ENCODE measurements at places on chromosomes 2 and 18.
A peak's percentile ranks its signal among the peaks of the same experiment; 100 is the strongest.

- no peak for DNase-seq
Observed at GRCh38 chr2:128754246-128754724, 435.6 kb upstream of the HS6ST1 start.

- no peak for DNase-seq
Observed at GRCh38 chr2:69943000-69943842, 18.2 kb downstream of the ASPRV1 start.

GRCh38 chr2:228871012-228871411 lies 400.1 kb downstream of the PID1 start:
- DNase-seq: no peak

GRCh38 chr2:92073815-92074548 lies 2797.2 kb upstream of the TEKT4 start:
- DNase-seq: no peak

DNA sequence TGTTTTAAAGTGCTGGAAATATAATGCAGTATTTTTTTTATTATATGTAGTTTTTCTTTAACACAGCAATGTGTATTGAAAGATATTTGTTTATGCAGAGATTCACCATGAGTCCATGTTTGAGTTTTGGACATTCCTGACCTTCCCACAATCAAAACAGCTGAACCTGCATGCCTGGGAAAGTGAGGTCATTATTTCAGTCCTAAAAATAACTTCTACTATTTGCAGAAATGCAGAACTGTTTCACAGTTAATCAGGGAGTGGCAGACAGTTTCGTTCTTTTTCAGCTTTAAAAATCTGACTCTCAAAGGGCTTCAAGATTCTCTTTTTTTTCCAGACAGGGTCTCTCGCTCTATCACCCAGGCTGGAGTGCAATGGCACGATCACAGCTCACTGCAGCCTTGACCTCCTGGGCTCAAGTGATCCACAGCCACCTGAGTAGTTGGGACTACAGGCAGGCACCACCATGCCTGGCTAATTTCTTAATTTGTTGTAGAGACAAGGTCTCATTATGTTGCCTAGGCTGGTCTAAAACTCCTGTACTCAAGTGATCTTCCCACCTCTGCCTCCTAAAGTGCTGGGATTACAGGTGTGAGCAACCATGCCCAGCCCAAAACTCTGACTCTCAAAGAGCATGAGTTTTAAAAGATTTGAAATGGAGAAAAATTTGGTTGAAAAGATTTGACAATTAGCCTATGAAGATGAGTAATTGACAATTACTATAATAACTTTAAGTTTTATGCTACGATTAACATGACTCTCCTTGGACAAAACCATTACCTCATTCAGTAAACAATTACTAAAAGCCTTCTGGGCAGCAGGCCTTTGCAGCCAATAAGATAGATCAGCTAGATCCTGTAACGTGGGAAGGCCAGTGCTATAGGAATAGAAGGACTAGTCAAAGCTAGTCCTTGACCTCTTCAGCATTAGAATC lies 5.0 kb upstream of the MYL12B start:
- peak; percentile 72 for DNase-seq

DNA sequence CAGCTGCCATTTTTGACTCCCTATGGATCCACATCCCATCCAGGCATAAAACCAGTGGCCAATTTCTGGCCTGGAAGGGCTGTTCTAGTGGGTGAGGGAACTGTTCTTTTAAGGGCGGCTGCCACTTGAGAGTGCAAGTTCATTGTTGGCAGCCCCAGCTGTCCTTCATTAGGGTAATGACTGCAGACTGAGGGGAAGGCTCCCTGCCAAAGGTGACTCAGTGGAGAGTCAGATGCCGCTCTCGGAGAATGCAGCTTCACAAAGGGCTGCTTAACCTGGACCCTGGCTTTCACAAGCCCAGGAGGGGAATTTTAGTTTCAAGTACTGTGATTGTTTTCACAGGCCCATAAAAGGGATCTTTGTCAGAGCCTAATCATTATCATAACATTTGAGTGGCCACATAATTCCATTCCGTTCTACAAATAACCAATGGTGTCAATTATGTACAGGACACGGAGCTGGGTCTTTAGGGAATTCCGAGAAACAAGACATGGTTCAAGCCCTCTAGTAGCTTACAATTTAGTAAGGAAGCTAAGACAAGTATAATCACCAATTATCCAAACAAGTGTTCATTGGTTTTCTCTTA lies 235.7 kb downstream of the CDCA7 start:
- peak; percentile 91 for DNase-seq

All from AG10803 (cell line).